ENCODE measurements at places on chromosomes 16 and 17.

- DNase-seq, result no peak
These were observed 13.7 kb downstream of the PITPNC1 start for GRCh38 chr17:67390646-67391361.

- no peak for DNase-seq
These were observed 12.8 kb upstream of the CNEP1R1 start for GRCh38 chr16:50012182-50012581.

DNA sequence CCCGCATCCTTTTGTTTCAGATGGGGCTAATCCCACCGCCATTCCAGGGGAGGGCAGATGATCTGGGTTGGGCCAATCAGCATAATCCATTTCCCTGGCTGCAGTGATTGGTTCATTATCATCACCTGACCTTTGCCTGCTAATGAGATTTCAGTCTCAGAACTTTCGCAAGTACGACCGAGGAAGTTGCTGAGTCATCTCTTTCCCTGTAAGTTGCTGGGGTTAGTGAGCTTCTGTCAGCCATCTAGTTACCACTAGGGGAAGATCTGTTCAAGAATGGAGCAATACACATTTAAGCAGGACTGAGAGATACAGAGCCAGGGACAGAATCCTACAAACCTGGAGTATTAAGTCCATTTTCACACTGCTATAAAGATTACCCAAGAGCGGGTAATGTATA lies 65.3 kb upstream of the NUDT7 start:
- DNase-seq, result no peak

DNA sequence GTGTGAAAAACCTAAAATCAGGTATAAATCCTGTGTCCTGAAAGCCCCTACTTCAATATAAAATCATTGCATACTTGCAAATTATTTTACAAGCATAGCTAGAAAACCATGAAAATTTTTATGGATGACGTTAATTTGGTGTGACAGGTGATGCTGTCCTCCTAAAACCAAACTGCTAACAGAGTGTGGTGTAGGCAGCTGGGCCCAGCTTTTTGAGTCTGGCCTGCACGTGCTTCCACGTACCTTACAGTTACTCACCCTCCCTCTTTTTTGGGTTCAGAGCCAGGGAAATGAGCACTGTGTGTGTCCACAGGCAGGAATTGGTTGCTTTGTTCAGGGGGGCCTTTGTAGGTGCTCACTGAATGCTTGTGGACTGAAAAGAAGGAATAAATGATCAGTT lies 36.4 kb downstream of the CLEC16A start:
- no peak for DNase-seq

DNA sequence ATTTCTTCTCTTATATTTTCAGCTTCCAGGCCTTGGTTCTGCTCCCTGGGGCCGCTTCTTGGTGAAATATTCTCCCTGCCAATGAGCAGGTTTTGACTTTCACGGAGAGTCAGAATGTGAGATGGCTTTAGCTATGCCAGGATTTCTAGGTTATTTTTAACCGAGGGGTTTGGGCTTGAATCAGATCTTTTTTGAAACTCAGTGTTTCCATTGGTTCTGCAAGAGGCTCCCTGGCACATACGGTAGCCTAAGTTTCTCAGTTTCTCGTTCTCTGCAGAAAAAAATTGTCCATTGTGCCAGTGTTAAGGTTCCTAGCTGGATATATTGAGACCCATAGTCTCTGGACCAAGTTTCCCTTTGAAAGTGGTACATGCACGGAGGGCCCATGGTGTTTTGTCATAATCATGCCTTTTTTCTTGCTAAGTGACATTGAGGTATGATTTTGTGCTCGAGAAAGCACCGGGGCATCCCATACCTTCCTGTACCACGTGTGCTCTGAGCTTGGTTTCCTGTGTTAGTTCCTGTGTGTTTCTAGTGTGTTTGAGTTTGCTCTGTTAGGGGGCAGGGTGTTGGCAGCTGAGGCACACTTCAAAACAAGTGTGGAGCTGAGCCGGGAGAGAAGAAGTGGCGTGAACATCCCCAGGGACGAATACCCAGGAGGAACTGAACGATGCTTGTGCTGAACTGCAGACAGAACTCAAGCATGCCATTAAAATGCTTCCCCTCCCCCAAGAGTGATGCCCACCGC lies 127.2 kb downstream of the HS3ST3B1 start:
- DNase-seq, result no peak

DNA sequence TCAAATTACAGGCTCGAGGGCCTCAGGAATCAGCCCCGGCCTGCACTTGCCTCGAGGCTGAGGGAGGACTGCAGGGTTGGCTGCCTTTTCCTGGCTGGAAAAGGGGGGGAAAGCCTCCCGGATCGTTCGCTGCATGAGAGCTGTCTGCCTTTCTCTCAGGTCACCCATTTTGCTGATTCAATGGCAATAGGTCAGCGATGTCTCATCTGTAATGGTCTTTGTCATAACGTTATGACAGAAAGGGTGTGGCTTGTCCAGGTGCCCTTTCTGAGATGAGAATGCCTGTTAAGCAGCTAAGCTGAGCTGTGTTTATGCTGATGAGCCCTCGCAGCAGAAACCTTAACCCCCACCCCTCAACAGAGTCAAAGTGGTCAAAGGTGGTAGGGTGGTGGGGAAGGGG lies 81.8 kb downstream of the AKAP1 start:
- no peak for DNase-seq

DNA sequence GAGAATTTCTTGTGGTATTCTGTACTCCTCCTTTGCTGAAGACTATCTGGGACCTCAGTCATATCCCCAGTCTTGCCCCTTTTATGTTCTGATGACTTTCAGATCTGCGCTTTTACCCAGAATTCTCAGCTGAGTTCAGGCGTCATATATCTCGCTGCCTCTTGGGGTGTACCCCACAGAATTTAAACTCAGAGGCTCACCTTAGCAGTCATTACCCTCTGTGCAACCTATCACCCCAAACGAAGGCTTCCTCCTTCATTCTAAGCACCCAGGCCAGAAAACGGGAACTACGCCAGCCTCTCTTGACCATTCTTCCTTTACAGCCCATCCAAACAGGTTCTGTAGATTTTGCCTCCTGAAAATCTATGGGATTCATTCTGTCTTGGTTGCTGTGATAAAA lies 574.8 kb upstream of the C16orf82 start:
- DNase-seq, result no peak

DNA sequence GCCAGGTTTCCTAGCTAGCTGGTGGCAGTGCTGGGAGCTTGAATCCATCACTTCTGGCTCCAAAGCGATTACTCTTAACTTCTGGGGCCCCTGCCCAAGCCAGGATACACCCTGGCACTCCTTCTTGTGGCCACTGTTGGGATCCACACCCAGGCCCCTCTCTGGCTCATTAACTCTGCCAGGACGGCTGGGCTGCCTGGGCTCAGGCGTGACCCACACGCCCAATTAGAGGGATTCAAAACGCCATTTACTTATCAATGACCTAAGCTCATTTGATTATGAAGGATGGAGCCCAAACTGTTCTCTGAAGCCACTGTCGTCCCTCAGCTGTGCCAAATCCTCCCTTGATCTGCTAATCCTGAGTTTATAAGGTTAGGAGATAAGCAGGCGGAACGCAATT lies 79.7 kb upstream of the BRD7 start:
- DNase-seq, result no peak

- DNase-seq, result no peak
These were observed 23.6 kb downstream of the BMERB1 start for GRCh38 chr16:15457958-15458357.

DNA sequence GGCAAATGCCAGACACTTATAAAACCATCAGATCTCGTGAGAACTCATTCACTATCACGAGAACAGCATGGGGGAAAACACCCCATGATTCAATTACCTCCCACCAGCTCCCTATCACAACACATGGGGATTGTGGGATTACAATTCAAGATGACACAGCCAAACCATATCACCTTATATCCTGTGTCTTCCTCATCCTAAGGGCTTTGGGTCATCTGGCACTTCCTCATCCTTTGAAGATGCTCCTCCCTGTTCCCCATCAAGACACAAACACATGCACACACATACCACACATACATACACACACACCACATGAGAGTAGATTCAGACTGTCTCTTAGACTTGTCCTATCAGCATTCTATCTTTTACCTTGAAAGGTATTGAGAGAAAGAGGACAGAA lies 2.8 kb upstream of the PMFBP1 start:
- DNase-seq, result no peak

- no peak for DNase-seq
These were observed 12.0 kb downstream of the HS3ST6 start for GRCh38 chr16:1906055-1906845.

DNA sequence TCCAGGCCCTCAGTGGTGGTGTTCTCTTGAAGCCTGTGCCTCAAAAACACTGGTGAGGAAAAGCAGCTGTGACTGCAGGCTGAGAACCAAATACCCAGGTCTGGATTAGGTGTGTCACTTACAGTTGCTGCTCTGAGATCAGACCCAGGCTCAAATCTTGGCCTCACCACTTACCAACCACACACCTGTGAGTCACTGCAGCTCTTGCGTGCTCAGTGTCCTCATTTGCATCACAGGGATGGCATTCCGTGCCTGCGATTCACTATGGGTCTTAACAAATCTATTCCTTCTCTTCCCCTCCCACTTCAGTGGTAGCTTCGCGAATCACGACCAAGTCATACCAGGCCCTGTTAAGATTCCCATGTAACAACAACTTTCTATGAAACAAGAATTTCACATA lies 233.4 kb upstream of the HSBP1 start:
- DNase-seq, result no peak

DNA sequence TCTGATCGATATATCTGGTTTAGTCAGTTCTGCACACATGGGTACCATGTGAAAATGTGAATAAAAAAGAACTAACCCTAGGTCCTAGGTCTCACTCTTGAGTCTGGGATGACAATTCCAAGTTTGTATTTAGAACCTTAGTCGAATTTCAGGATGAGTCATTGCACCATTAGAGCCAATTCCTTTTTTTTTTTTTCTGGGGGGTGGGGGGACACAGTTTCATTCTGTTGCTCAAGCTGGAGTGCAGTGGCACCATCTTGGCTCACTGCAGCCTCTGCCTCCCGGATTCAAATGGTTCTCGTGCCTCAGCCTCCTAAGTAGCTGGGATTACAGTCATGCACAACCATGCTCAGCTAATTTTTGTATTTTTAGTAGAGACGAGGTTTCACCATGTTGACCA lies 41.6 kb downstream of the SPAG9 start:
- DNase-seq, result no peak

GRCh38 chr16:8869212-8869987 lies 594 bp upstream of the CARHSP1 start:
- no peak for DNase-seq

- no peak for DNase-seq
These were observed 2.8 kb downstream of the DRC3 start for GRCh38 chr17:17975436-17975835.

GRCh38 chr16:11411059-11411550 lies 65.8 kb downstream of the RMI2 start:
- DNase-seq, result no peak

DNA sequence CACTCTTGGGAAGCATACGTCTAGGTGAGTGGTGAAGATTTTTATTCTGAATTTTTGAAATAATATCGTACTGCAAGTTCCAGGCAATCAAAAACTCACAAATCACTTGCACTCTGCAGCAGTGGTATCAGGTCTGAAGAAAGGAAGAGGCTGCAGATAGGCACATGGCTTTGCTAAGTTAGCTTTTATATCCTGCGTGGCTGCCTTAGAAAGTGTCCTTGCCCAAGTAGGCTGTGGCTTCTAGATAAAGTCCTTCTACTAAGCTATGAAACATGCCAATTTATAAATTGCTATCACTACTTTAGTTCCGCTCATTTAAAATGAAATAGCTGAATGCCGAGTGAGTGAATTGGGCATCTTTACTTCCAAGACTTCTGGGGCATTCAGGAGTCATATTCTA lies 17.9 kb downstream of the WWOX start:
- no peak for DNase-seq

GRCh38 chr17:2542056-2542455 lies 30.4 kb upstream of the METTL16 start:
- DNase-seq, result no peak

DNA sequence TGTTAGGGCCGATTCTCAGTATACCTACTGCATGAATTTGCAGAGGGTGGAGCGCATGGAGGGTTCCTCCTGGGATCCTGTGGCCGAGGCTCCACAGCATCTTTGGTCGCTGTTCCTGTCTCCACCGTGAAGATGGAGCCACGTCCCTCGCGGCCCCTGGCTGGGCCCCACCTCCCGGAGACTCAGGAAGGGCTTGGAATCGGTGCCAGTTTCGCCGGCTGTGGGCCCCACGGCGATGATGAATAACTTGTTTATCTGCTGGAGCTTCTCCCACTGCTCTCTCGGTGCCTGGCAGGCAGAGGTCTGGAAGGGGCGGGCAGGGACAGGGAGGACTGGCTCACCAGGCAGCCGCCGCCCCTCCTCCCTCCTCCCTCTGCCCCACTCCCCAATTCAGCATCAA lies 8.1 kb downstream of the SLC5A11 start:
- DNase-seq, result no peak

DNA sequence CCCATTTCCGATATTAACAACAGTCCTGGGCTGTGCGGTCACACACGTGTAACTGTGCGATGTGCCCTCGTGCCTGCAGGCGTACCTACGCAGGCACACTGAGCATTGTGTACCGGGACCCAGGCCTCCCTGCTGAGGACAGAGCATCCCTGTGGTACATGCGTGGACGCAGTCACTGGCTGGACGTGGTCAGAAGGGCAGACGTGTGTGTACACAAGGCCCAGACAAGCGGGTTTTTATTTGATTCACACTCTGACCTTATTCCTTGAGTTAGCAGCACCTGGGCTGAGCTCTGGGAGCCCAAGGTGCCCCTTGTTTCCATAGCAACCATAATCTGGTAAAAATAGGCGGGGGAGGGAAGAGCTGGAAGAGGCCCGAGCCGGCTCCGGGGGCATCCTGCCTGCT lies 19.5 kb downstream of the RAP1GAP2 start:
- no peak for DNase-seq

DNA sequence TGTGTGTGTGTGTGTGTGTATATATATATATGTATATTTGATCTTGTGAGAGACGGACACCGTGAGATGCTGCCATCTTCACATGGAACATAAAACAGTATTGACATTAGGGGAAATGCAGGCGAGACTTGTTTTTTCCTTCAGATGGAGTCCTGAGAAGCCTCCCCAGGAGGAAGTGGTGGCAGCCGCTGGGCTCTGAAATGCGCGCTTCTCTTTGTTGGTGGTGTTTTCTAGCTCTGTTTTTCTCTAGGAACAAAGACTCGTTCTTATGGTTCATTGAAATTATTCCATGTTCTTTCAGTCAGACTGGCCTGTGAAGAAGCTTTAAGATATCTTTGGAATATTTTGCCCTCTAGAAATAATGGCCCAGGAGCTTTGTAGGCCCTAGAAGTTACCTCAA lies 32.9 kb downstream of the SNX29 start:
- no peak for DNase-seq
